ENCODE measurements at places on chromosomes 5 and 9.

GRCh38 chr5:109177227-109177626, 232.5 kb downstream of the PJA2 start:
- DNase-seq, result no peak

GRCh38 chr5:142551338-142552067, 134.4 kb downstream of the FGF1 start:
- DNase-seq, result no peak

DNA sequence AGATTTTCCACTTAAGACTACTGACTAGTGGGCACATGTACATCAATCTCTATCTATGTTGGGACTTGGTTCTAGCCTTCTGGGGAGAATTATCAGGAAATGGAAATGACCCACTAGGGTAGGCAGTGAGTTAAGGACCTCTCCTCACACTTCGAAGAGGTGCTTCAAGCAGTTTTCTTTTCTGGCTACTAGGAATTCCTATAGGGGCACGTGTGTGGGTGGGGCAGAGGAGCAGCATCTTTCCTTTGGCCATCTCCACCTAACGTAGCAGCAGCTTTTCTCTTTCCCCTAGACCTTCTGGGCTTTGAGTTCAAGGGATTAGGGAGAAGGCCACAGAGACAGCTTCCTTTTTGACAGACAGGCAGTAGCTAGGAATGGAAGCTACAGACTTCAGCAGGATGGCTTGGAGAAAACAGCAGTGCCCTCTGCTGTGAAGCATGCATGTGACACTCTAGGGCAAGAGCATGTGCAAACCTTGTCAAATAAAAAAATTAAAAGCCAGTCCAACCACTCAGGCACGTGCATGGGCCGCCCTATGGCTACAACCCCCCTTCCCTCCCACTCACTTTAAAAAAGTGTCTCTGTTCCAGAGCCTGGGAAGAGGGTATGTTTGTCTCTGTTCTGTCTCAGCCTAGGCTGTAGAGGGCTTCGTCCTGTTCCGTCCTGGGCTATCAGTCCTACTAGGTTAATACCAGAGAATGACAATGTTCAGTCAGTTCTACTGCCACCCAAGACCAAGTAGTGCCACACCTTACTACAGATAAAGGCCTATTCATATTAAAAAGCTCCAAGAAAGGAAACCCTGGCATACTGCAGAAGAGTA, 8.7 kb upstream of the GFRA3 start:
- DNase-seq, result no peak

GRCh38 chr5:156407251-156407650, 80.3 kb downstream of the SGCD start:
- no peak for DNase-seq

DNA sequence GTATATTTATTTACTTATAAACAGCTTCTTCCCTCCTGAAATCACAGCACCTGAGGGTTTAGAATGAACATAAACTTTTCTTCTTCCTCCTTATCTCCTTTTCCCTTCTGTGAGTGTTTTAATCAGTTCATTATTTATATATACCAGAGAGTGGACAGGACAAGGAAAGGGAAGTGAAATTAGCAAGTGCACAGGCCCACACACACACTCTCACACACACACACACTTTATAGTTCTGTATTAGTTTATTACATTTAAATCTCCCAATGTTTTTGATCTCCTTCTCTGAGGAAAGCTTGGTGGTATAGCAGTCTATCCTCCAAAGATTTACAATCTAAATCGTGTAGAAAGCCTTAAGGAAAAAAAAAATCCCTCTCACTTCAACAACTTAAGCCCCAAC, 353.5 kb downstream of the NDUFS4 start:
- DNase-seq, result no peak

DNA sequence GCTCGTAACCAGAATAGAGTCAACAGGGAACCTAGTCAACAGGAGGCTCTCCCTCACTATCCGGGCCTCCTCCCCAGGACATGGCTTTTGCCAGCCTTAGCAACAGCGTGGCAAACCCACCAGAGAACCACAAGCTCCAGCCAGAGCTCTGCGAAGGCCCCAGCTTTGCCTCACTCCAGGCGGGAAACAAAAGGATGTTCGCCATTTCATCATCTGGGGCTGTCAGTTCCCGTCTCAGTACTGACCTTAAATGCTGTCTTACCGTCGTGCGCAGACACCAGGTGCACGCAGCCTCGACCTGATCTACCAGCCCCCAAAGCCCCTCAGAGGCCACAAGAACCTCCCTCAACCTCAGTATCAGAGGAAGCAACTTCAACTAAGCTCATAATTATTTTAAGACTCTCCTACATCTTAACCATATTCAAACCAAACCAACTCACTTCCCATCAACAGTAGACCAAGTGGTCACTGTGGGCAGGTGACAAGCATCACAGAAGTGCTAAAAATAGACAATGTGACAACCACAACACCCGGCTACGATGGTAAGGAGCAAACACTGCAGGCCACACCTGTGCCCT, 71.4 kb downstream of the SEMA4D start:
- DNase-seq, result no peak

- no peak for DNase-seq
Observed at GRCh38 chr5:1504069-1504595, 19.6 kb downstream of the LPCAT1 start.

DNA sequence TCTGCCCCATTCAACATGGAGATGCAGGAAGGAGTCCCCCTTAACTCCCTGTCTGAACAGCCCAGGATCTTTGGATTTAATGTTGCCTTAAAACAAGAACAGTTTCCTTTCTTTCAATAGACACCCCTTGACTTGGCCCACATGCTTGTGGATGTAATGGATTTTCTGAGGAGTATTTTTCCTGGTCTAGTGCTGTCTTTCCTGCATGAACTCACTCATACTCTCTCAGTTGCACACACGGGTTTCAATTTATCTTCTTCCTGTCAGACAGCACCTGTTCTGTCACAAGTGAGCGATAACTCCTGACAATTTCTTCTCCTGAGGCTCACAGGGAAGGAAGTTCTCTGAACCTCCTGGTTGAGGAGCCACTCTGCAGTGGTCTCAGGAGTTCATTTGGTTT, 85.1 kb downstream of the ACER2 start:
- DNase-seq, result no peak

DNA sequence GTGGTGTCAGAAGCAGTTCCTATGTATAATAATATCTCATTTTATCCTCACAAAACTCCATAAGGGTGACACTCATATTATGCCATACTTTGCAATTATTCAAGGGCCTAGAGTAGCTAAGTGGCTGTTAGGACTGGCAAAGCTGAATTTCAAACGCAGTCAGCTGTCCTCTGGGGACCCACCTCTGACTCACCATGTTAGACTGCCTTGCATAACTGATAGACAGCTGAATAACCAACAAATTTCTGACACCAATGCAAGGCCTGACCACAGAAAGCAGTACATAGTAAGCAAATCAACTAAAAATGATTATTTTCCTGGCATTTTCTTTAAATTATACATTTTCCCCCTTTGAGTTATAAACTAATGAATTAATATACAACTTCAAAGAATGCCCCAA, 251.6 kb upstream of the PTGER4 start:
- DNase-seq, result no peak

- DNase-seq, result no peak
Observed at GRCh38 chr9:110284211-110284844, 28.0 kb upstream of the TXN start.

DNA sequence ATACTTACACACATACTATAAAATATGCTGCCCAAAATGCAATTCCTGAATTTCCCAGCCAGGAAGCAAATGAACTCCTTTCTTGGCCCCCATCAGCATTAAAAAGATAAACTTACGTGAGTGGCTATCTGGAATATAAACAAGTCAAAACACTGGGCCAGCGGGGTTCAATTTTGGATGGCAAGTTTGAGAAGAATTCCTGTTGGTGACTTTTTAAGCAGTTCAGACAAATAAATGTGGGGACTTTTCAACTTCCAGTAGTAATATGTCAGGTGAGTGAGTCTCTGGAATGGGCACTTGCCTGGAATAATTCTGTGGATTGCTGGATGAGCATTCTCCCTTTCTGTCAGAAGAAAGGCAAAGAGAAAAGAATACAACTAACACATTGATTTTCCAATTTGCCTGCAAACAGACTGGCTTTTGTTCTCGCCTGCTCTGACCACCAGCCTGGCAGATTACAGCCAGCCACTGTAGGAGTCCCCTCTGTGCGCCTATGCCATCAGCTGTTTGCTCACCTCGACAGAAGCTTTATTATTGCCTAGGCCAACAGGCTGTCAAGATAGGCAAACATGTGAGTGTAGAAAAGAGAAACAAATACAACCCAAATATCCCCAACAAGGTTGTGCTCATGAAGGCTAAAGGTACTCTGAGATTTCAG, 78.6 kb downstream of the MRPS27 start:
- no peak for DNase-seq

- DNase-seq, result no peak
Observed at GRCh38 chr5:123207852-123208251, 118.8 kb downstream of the PRDM6 start.

- no peak for DNase-seq
Observed at GRCh38 chr5:172931001-172931536, 28.2 kb upstream of the RPL26L1 start.

GRCh38 chr9:13436591-13436990, 157.1 kb upstream of the MPDZ start:
- DNase-seq, result no peak

DNA sequence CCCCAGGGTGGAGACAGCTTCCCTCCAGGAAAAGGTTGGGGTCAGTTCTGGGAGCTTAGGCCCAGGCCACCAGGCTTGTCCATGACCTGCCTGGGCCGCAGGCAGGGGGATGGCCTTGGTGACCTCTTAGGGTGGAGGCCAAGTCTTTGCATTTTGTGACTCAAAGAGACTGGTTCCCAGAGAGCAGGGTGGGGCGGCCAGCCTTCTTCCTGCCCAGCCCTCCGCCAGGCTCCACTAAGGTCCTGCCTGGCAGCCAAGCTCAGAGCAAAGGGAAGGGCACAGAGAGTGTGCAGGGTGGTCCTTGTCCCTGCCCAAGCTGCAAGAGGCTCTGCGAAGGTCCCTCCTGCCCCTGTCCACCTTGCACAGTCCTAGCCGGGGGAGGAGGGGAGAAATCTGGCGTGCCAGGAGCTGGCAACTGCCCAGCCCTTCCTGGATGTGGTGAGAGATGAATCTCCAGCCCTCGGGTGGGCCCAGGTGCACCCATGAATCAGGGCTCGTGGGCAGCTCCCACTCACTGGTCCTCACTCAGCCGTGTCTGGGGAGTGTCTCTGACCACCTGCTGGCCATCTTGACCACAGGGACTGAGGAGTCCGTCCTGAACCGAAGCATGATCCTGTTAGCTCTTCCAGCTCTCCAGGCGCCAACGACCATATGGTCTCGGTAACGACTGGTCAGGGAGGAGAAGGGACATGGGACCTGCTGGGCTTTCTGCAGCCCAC, 2.3 kb upstream of the PTGDS start:
- DNase-seq, result no peak

DNA sequence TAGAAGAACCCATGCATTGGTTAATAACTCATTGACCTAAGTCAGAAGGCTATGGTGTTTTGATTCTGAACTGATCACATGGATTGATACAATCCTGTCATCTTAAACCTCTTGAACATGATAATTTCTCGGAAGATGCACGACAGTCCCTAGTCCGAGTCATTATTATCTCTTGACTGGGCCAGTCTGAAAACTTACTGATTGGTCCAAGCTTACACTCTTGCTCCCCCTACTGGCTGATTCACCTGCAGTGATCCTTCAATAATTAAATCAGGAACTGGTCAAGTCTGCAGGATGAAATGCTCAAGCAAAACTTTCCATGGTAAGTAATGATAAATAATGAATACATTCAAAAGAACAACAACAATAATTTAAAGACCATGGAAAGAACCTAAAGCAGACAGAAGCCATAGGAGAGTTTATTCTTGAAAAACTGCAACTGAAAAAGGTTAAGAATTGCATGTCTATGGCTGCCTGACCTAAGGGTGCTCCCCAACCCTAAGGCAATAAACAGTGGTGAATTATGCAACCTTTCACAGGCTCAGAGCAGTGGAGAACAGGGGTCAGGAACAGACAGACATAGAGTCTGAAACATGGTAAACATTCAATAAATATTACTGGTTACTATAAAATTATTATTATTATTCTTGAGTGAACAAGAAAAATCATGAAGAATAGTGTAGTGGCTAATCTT, 79.3 kb downstream of the BRINP1 start:
- no peak for DNase-seq

- DNase-seq, result no peak
Observed at GRCh38 chr9:74772121-74772520, 115.6 kb downstream of the TRPM6 start.

DNA sequence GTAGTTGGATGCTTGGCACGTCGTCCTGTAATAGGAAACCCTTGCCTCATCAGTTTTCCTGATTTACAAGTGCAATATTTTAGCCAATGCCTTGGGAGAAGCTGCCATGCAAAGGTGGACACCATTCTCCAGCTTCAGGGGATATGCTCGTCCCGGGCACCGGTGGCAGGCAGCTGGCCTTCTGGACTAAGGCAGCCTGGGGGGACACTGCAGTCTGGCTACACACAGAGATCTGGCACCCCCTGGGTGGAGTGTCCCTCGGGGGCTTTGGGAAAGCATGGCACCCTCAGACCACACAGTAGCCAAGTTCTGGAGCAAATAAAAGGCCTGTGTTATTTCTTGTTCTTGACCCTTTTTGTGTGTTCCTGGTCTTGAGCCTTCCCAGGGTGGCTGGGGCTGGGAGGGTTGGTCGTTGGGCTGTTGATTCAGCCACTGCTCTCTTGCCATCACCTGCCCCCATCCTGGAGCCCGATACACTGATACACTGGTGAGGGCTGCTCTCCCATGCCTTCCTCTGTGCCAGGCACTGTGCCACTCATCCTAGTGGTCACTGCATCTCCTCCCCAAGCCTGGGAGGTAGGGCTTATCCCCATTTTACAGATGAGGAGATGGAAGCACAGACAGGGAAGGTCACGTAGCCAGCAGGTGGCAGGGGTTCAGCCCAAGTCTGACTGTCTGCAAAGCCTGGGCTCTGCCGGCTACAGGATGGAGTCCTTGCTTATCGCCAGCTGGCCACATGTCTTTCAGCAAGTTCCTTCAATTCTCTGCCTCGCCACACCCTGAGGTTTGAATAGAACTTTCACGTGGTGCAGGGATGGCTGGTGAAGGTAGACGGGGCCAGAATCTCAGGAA, 134.1 kb downstream of the RGS3 start:
- DNase-seq, result no peak

DNA sequence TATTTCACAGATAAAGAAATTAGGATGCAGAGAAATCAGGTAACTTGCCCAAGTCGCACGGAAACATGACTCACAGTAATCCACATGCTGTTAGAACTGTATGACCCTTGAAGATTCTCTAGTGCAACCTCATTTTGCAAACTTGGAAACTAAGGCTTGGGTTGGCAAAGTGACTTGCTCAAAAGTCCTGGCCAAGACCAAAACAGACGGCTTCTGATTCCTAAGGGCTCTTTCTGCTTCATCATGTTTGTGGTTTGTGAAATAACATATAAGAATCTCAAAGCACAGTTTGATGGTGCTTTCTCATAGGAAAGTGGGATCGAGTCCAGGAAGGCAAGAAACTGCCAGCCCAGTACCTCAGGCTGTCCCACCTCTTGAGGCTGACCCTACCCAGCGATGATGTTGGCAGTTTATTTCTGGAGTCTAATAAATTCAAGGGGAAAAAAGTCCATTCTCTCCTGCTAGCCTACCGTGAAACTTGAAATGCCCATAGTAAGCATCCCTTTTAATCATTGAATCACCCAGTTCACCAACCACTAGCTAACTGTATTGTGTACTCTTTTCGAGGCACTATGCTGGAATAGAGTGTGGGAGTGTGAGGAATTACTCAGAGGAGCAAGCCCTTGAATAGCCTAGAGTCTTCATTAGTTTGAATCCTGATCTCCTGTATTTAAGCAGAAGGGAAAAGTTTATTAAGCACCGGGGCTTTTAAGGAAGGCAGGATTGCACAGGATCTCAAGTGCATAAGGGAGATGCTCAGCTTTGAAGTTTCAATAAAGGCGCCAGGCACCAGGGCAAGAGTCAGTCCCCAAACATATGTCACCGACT, 14.1 kb downstream of the CAPSL start:
- peak; percentile 81 for DNase-seq

- DNase-seq, result no peak
Observed at GRCh38 chr5:168710706-168711105, 131.5 kb upstream of the PANK3 start.
